ENCODE measurements at places on chromosomes 6 and 20.
A peak's percentile ranks its signal among the peaks of the same experiment; 100 is the strongest.

- DNase-seq = no peak
Observed at GRCh38 chr6:138107752-138108592, 753 bp upstream of the PERP start.

DNA sequence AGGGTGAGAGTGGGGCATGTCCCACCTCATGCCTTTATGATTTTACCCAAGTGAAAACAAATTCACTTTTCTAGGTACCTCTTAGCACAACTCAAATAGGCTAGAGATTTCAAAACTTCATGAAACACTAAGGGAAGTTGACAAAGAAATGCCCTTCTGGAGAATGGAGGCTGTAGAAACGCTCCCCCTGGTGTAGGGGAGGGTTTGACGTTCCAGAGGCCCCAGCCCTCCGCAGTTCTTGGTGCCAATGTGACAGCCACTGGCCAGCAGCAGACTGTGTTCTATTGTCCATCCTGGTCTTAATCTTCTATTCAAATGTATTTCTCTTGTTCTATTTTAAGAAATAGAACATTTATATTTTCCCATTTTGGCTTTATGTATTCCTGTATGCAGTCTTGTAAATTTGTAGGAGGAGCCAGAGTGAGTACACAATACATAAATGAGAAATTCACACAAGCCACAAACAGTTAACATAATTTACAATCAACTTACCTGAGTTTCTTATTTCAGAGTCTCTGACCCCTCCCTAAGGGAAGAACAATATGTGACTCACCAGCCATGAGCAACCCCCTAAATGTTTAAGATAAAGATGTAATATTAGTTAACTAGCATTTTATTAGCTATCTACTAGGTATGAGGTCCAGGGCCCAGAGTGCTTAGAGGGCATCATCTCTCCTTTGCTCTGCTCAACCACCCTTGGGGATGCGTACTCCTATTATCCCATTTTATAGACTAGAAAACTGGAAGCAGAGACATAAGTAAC is 8.8 kb upstream of the MUC21 start:
- no peak for DNase-seq

DNA sequence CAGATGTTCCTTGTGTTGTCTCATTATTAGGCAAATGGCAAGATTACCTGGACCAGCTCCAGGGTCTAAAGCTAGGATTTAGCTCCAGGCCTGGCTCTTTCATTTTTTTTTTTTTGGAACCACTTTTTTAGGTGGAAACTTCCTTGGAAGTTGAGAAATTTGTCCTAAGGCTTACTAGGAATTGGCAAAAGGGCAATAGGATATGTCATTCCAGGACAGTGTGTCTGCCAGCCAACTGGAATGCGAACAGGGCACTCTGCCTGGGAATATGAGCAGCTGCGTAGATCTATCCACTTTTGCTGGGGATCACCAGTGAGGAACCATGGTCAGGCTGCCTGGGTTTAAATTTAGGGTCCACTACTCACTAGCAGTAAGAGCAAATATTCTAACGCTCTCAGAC is 304.0 kb downstream of the TSHZ2 start:
- peak; percentile 76 for DNase-seq

GRCh38 chr6:14984519-14984853 is 261.4 kb upstream of the JARID2 start:
- peak; percentile 51 for DNase-seq

GRCh38 chr6:112269979-112270566 is 15.7 kb upstream of the LAMA4 start:
- DNase-seq = no peak

- DNase-seq = no peak
Observed at GRCh38 chr20:8675896-8676295, 393.0 kb upstream of the PLCB4 start.

DNA sequence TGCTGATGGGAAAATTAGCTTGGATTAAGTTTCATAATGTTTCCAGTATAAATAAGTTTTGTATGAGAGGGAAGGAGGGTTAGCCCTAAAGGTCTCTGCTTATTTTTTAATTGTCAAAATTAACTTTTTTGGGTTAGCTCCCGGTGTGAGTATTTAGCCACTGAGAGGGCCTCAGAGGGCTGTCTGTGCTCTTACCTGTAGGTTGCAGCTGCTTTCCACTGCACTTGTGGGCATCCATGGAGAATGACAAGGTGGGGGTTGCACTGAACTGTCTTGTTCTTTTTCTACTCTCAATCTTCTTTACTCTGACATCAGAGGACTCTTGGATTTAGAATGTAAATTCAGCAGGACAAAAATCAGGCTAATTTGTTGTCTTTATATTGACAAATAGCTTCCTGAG is 81.4 kb downstream of the CD164 start:
- no peak for DNase-seq

- no peak for DNase-seq
Observed at GRCh38 chr20:30812739-30813411, 444.6 kb upstream of the DEFB115 start.

DNA sequence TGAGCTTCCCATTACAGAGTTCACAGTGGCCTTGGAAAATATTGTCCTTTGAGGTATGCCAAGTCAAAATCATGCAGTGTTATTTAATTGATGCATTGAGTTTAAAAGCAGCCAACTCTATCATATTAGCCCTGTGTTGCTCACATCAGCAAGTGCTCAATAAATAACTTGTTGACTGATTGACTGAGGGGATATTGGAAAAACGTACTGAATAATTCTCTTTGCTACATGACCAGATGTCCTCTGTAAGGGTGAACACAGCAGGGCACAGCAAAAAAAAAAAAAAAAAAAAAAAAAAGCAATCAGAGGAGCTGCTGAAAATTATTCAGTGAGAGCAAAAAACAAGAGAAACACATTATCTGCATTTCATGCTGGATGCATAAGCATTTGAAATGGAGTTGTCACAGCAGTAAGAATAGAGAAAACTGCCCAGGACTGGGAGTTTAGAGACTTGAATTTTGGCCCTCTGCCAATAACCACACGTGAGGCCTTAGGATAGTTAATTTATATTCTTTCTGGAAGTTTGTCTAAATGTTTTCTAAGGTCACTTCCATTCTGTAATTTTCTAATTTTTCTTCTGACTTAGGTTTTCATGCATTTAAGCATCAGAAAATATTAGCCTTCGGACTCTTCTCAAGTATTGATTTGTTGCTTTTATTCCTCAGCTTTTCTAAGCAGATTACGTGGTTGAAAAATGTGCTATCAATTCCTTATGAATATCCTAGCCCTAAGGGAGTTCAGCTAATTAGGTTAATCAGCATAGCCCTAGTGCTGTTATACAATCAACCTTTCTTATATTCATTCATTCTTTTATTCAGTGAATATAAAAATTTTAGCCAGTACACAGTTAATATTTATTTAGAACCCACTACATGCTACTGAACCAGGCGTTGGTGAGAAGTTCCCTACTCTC is 246.8 kb upstream of the STXBP5 start:
- no peak for DNase-seq

- DNase-seq = no peak
Observed at GRCh38 chr6:86536121-86536520, 401.2 kb upstream of the HTR1E start.

- peak; percentile 28 for DNase-seq
Observed at GRCh38 chr6:132218059-132218696, 183.1 kb downstream of the MOXD1 start.

GRCh38 chr6:117559299-117559698 is 43.0 kb downstream of the GOPC start:
- DNase-seq = no peak

DNA sequence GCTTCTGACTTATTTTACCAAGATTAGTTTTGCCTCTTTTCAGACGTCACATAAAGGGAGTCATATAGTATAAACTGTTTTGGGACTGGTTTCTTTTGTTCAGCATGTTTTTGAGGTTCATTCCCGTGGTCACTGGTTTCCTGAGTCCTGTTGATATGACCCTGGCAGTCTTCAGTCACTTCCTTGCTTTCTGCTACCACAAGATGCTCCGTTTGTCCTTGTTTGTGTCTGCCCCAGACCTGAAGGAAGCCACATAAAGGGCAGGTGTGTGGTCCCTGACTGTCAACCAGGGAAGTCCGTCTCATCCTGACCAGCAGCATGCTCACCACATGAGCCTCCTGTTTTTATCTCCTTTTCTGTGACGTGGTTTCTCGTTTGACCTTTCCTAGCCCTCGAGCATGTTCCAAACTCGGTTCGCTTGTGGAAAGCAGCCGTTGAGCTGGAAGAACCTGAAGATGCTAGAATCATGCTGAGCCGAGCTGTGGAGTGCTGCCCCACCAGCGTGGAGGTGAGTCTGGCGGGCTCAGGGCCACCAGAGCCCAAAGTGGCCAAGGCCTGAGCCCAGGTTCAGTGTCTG is 26.1 kb upstream of the C20orf204 start:
- no peak for DNase-seq

DNA sequence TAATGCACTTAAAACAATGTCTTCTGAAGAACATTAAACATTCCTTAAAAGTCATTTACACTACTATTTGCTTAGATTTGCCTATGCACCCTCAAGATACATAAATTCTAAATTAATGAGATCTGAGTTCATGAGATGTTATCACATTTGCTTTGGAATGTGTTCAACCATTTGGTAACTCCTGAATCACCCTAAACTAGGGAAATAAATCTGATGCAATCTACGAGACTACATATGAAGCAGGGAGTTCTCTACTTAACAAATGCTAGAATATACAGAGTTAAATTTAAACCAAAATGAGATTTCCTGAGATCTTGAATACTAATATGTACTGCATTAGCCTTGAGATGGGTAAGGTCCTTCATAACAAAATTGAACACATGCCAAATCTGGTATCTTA is 170.1 kb downstream of the CLIC5 start:
- DNase-seq = no peak

- no peak for DNase-seq
Observed at GRCh38 chr20:33472868-33473435, 16.9 kb upstream of the CBFA2T2 start.

DNA sequence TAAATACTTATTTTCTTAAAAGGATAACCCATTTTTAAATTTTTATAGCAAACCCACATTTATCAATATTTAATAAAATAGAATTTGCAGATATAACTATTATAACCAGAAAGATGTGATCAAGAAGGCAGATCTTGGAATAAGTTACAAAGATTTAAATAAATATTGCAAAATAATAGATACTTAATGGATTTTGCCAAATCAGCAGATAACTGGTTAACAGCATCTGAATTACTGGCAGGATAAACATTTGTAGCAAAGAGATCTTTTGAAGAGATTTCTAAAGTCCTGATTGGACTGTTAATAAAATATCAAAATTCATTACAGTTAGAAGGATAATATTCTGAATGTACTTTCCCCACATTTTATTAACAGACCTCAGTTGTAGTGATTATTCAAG is 144.2 kb downstream of the PDSS2 start:
- no peak for DNase-seq

DNA sequence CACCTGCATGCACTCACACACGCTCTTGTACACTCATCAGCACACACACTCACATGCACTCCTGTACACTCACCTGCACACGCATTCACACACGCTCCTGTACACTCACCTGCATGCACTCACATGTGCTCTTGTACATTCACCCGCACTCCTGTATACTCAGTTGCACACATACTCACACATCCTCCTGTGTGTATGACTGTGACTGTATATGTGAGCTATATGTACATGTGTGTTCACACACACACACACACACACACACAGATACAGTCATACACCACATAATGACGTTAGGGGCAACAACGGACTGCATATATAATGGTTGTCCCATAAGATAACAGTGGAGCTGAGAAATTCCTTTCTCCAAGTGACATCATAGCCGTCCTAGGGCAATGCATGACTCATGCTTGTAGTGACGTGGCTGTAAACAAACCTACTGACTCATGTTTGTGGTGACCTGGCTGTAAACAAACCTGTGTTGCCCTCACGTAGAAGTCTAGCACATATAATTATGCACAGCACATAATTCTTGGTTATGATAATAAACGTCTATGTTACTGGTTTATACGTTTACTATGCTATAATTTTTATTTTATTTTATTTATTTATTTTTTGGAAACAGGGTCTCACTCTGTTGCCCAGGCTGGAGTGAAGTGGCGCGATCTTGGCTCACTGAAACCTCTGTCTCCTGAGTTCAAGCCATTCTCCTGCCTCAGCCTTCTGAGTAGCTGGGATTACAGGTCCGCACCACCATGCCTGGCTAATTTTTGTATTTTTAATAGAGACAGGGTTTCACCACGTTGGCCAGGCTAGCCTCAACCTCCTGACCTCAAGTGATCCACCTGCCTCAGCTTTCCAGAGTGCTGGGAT is 22.8 kb upstream of the TAF4 start:
- DNase-seq = peak; percentile 64

DNA sequence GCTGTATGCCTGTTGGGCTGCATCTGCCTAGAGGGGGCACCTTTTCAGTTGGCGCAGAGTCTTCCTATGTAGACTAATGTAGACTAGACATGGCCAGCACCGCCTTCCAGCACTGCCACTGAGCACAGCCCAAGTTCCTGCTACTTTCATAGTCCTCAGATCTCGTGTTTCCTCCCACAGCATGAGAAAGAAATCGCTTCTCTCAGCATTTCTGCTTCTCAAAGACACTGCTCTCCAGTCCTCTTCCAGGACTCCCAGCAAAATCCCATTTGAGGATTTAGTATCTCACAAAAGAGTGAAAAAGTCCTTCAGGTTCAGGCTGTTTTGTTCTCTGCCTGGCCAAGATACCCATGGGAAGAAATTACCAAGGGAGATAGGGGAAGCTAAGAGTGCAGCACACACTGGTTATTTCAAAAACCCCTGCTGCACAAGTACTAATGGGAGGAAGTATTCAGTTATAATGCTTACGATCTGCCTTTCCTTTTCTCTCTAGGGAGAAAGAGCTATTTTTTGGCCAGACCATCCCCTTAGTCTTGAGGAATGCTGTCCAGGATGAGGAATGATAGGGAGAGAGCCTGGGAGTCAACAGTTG is 35.7 kb downstream of the OGFRL1 start:
- no peak for DNase-seq

- DNase-seq = no peak
Observed at GRCh38 chr6:64330694-64331307, 695.2 kb downstream of the PHF3 start.

- no peak for DNase-seq
Observed at GRCh38 chr6:154071236-154071635, 32.2 kb downstream of the OPRM1 start.

DNA sequence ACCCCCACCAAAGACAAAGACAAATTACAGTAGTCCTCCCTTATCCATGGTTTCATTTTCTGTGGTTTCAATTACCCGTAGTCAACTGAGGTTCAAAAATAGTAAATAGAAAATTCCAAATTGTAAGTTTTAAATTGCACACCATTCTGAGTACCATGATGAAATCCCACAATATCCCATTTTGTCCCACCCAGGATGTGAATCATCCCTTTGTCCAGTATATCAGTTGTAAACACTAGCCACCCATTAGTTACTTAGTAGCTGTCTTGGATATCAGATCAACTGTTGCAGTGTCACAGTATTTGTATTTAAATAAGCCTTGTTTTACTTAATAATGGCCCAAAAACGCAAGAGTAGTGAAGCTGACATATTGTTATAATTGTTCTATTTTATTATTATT is 364.0 kb upstream of the ARID1B start:
- DNase-seq = no peak

GRCh38 chr6:168540713-168541291 is 99.8 kb downstream of the SMOC2 start:
- DNase-seq = no peak

- DNase-seq = no peak
Observed at GRCh38 chr6:110098511-110099116, 80.9 kb downstream of the WASF1 start.
